HFFc6 (cell line): ENCODE measurements at places on chromosomes 2 and 18.

GRCh38 chr2:168490015-168490874 lies 34.2 kb downstream of the CERS6 start:
- no peaks in the 10 kb centered on the region for H3K27me3 ChIP-seq
- peak overlapping the region; percentile 78 for H3K4me3 ChIP-seq
- peak; percentile 28 for DNase-seq
- H3K36me3 ChIP-seq = no peaks in the 10 kb centered on the region
- H3K27ac ChIP-seq = peak overlapping the region; percentile 82

DNA sequence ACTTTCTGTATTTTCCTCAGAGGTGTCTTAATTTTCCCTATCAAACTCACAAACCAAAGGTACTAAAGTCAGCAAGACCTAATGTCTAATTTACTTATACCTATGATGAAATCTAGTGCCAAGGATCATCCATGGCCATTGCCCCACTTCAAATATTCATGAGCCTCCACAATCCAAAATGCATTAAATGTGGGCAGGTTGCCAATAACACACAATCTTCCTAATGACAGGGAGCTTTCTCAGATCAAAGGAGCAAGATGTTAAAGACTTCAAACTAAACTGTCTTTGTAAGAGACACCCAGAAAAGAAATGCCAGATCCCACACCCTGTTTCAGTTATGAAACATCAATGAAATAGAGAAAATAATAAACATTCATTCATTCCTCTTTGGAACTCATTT lies 143.2 kb downstream of the TMEFF2 start:
- no peaks in the 10 kb centered on the region for H3K4me1 ChIP-seq
- H3K4me3 ChIP-seq = no peak overlapping the region
- H3K27ac ChIP-seq = no peak overlapping the region

- H3K27ac ChIP-seq = peak overlapping the region; percentile 60
- peaks cover 2% of the 10 kb centered on the region; the same call in 1 of the 2 replicates for H3K27me3 ChIP-seq
- DNase-seq = no peak
- peak overlapping the region; percentile 92 for H3K4me3 ChIP-seq
- peaks cover 55% of the 10 kb centered on the region for H3K4me1 ChIP-seq
Observed at GRCh38 chr2:39437522-39438296, 624 bp upstream of the MAP4K3 start.

- H3K4me3 ChIP-seq = no peak overlapping the region
- no peak for DNase-seq
- H3K4me1 ChIP-seq = peaks cover 51% of the 10 kb centered on the region
- no peak overlapping the region for H3K27ac ChIP-seq
- peaks cover 15% of the 10 kb centered on the region for H3K36me3 ChIP-seq
- peaks cover 18% of the 10 kb centered on the region for H3K27me3 ChIP-seq
Observed at GRCh38 chr2:20453087-20453486, 6.2 kb downstream of the RHOB start.

- H3K27me3 ChIP-seq = no peaks in the 10 kb centered on the region; the same call in 1 of the 2 replicates
- H3K4me3 ChIP-seq = no peak overlapping the region
Observed at GRCh38 chr18:34806527-34806926, 96.4 kb downstream of the DTNA start.
